ENCODE measurements at places on chromosomes 11 and 22.

DNA sequence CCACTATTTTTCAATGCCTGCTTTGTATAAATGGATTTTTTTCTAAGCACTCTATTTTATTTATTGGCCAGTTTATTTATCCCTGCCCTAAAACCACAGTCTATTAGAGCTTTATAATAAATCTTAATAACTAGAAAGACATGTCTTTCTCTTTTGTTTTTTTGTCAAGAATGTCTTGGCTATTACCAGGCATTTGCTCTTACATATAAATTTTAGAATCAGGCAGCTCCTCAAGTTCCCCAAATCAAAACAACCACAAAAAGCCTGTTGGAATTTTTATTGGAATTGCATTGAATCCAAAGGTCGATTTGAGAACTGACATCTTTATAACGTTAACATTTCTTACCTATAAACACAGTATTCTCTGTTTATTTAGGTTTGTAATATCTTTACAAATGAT lies 85.8 kb upstream of the SC5D start:
- no peak for DNase-seq

DNA sequence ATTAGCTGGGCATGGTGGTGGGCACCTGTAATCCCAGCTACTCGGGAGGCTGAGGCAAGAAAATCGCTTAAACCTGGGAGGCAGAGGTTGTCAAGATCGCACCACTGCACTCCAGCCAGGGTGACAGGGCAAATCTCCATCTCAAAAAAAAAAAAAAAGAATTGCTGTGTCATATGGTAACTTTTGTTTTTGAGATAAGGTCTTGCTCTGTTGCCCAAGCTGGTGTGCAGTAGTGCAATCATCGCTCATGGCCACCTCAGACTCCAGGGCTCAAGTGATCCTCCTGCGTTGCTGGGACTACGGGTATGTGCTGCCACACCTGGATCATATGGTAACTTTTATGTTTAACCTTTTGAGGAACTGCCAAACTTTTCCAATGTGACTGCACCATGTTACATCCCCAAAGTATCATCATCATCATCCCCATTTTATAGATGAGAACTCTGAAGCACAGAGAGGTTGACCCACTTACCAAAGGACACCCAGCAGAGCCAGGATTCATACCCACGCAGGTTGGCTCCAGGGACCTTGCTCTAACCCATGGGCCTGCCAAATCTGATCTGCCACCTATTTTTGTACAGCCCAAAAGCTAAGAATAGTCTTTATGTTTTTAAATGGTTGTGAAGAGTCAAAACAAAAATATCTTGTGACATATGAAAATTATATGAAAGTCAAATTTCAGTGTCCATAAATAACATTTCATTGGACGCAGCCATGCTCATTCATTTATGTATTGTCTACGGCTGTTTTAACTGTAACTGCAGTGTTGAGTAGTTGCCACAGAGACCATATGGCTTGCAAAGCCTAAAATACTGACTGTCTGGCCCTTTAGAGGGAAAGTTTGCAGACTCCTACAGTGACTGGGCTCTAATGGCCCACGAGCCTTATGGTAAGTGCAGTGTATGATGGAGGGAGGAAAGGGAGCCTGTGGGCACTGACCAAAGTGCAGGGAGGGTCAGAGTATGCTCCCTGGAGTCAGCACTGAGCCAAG lies 45.3 kb downstream of the GDPD5 start:
- no peak for DNase-seq

DNA sequence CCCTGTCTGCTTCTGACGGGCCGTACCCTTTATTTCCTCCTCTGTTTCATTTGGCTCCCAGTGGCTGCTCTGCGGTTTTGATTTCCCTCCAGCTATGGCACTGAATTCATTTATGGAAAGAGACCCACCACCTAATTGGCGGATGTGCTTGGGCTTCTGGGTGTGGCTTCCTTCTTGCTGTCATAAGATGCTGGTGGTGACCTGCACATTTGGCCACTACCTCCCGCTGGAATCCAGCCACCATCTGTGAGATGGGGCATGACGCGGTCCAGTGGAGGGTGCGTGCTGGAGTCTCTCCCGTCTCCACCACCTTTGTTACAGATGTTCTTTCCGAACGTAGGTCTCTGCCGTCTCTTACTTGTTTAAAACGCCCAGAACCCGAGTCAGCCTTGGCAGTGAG lies 47.7 kb upstream of the FADD start:
- DNase-seq, result no peak

- DNase-seq, result no peak
These were observed 65.3 kb downstream of the PRDM11 start for GRCh38 chr11:45211732-45212131.

- no peak for DNase-seq
These were observed 50.7 kb upstream of the LIN7C start for GRCh38 chr11:27557226-27557625.

GRCh38 chr11:66970807-66971442 lies 4.2 kb upstream of the C11orf86 start:
- no peak for DNase-seq

- no peak for DNase-seq
These were observed 142.5 kb upstream of the HSD17B12 start for GRCh38 chr11:43537833-43538615.

GRCh38 chr11:45886816-45887520 lies 1.5 kb downstream of the MAPK8IP1 start:
- no peak for DNase-seq

DNA sequence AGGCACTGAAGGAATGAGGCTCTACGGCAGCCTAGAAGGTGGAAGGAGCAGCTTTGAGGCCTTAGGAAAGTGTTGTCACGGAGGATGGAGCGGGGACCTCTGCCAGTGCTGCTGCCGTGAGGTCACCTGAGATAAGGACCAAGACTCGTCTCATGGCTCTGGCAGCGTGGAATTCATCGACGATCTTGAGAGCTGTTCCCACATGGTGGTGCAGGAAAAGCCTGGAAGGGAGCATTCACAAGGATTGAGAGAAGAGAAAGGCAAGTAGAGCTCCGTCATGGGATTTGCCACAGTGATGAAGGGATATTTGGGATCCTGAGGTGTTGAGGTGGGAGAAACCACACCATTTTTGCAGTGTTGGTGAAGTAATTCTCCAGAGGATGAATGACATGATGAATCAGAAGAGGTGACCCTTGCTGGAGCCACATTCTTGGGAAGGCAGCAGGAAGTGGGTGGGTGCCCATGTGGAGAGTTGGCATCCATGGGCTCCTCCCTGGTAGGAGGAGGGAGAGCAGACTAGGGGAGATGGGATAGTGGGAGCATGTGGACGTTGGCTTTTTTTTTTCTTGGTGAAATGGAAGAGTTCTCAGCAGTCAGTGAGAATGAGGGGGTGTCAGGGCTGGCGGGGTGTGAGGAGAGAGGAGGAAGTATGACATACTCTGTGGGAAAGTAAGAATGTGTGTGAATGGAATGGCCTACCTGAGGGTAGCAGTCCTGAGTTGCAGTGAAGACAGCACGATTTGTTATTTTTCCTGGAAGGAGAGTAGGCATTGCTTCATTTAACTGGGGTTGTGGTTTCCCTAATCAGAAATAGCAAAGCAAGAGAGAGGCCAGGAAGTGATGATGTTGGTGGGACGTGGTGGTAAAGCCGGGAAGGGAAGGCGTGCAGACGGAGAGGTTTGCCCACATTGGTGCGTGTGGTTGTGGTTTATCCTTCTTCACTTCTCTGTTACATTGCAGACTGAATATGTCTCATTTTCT lies 11.1 kb downstream of the PPP6R3 start:
- DNase-seq, result peak; percentile 22

GRCh38 chr11:75150879-75151278 lies at the start of gene SLCO2B1:
SLCO2B1 (plus strand) TSS chr11:75151107; CDS start chr11:75151382, 275 bp downstream.
- no peak for DNase-seq

GRCh38 chr11:59254286-59254685 lies 41.6 kb upstream of the MPEG1 start:
- no peak for DNase-seq

- DNase-seq, result peak; percentile 7
These were observed 11.0 kb upstream of the PTPN5 start for GRCh38 chr11:18802381-18803257.

GRCh38 chr22:42644422-42645340 lies 4.3 kb upstream of the ATP5MGL start:
- DNase-seq, result no peak

- peak; percentile 57 for DNase-seq
These were observed 63.5 kb downstream of the ENDOD1 start for GRCh38 chr11:95152876-95153856.

DNA sequence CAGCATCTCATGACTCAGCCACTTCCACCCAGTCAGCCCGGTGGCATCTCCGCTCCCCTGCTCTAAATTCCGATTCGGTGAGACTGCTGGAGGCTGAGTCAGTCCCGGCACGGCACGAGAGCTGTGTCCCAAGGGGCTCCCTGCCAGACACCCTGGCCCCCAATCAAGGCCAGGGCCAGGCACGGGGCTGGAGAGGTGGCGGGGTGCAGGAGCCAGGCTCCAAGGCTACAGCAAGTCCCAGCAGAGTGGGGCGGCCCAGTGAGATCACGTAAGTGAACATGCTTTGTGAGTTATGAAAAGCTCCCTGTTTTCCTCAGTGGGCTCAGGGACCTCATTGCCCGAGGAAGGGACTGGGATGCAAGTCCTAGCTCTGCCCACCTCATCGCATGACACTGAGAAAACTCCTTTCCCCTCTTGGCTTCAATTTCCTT lies 3.0 kb downstream of the C11orf68 start:
- no peak for DNase-seq

GRCh38 chr22:24060375-24060788 lies 49.3 kb downstream of the CABIN1 start:
- no peak for DNase-seq

Data from CD4-positive, CD25-positive, alpha-beta regulatory T cell (primary cell).